ENCODE measurements at places on chromosomes 4 and X. TPM values are rescaled to one million over a fixed set of nuclear protein-coding genes. Genes with fewer than 3 reads are reported as not detected.

DNA sequence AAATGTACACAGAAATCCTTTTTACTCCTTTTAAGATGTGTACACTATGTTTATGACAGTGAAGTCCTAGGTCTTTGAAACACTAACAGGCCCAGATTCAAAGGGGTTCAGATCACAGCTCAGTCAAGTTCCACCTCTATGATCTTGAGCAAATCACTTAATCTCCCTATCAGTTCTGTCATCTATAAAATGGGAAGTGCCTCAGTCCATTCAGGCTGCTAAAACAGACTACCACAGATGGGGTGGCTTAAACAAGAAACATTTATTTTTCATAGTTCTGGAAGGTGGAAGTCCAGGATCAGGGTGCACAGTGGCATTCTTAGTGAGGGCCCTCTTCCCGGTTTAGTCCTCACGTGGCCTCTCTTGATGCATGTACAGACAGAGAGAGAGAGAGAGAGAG lies 117.1 kb downstream of the CORIN start:
- H3K36me3 ChIP-seq: peaks cover 3% of the 10 kb centered on the region
- no peak overlapping the region for H3K27ac ChIP-seq
- no peak overlapping the region for H3K4me3 ChIP-seq
- peaks cover 6% of the 10 kb centered on the region for H3K27me3 ChIP-seq
- DNase-seq: no peak

GRCh38 chr4:83207497-83208101 lies 77.0 kb downstream of the COQ2 start:
- H3K27ac ChIP-seq: peak overlapping the region; percentile 80
- H3K27me3 ChIP-seq: no peaks in the 10 kb centered on the region
- peaks cover 4% of the 10 kb centered on the region for H3K36me3 ChIP-seq
- peaks cover 1% of the 10 kb centered on the region for H3K4me1 ChIP-seq
- peak overlapping the region; percentile 6 for H3K4me3 ChIP-seq

DNA sequence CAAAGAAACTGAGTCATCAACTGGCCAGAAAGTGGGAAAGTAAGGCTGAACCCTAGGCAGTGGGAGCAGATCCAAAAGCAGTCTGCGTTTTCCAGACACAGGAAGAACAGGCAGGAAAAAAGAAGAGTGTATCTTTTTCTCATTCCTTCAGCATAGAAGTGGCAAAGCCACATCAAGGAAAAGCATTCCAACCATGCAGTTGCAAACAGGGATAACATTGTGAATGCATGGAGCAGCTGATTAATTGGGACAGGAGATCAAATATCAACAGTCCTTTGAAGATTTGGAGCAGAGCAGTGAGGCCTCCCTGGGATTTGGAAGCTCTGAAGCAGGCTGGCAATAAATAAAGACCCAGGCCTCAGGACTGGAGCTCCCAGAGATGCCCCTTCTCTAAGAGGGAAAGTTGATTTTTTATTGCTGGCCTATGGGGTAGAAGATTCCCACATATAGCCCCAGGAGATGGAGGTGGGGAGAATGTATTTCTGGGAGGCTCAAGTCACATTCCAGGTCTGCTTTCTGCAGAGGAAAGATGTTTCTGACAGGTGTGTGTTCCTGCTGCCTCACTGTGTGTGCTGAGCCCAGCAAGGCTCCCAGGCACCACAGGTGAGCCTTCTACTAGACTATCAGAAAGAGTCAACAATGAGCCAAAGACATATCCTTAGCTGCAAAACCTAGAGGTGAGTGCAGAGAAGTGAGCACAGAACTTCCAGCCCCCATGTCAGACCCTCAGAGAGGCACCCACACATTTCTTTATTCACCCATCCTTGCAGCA lies 222.5 kb downstream of the RAB28 start:
- DNase-seq: no peak
- H3K4me1 ChIP-seq: peaks cover 30% of the 10 kb centered on the region
- H3K4me3 ChIP-seq: peak overlapping the region; percentile 2
- peaks cover 4% of the 10 kb centered on the region for H3K36me3 ChIP-seq

GRCh38 chr4:163582703-163583102 lies 88.2 kb downstream of the TMA16 start:
- H3K27ac ChIP-seq: no peak overlapping the region
- H3K4me3 ChIP-seq: no peak overlapping the region
- no peaks in the 10 kb centered on the region for H3K36me3 ChIP-seq
- no peaks in the 10 kb centered on the region for H3K27me3 ChIP-seq
- DNase-seq: no peak

DNA sequence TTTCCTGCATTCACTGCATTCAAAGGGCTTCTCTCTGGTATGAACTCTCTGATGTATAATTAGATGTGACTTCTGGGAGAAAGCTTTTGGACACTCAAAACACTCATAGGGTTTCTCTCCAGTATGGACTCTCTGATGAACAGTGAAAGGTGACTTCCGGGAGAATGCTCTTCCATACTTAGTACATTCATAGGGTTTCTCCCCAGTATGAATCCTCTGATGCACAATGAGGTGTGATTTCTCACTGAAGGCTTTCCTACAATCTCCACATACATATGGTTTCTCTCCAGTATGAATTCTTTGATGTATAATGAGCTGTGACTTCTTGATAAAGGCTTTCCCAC lies 12.2 kb downstream of the ZNF630 start:
- no peaks in the 10 kb centered on the region for H3K4me1 ChIP-seq
- no peak overlapping the region for H3K27ac ChIP-seq
- H3K27me3 ChIP-seq: no peaks in the 10 kb centered on the region
- no peak overlapping the region for H3K4me3 ChIP-seq
- DNase-seq: no peak

The ZDHHC15 gene
- 3.7 TPM for total RNA-seq

- no peak overlapping the region for H3K27ac ChIP-seq
- no peaks in the 10 kb centered on the region for H3K36me3 ChIP-seq
- H3K4me1 ChIP-seq: no peaks in the 10 kb centered on the region
- H3K4me3 ChIP-seq: no peak overlapping the region
- no peak for DNase-seq
- H3K27me3 ChIP-seq: no peaks in the 10 kb centered on the region
Observed at GRCh38 chrX:46823481-46823880, 13.4 kb upstream of the RP2 start.

The HPGDS gene
- total RNA-seq: not detected

The NRK gene
- 136 TPM for total RNA-seq

DNA sequence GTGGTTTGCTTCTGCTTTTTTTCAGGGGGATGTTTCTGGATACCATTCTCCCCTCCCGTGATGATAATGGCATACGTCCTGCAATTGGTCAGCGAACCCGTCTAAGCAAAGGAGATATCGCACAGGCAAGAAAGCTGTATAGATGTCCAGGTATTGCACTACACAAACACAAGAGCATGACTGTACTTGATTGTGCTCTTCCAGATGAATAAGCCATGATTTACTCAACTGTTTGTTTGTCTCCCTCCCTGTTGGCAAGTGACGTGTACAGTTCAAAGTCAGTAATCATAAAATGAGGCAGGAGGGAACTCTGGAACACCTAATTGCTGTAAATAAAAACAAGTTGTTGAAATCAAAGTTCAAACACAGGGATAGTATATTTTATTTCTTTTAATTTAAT lies 141.4 kb downstream of the TLL1 start:
- H3K4me3 ChIP-seq: no peak overlapping the region
- no peaks in the 10 kb centered on the region for H3K27me3 ChIP-seq
- no peak overlapping the region for H3K27ac ChIP-seq
- no peak for DNase-seq
- H3K36me3 ChIP-seq: no peaks in the 10 kb centered on the region
- no peaks in the 10 kb centered on the region for H3K4me1 ChIP-seq

The STPG2 gene
- 0.52 TPM for total RNA-seq

DNA sequence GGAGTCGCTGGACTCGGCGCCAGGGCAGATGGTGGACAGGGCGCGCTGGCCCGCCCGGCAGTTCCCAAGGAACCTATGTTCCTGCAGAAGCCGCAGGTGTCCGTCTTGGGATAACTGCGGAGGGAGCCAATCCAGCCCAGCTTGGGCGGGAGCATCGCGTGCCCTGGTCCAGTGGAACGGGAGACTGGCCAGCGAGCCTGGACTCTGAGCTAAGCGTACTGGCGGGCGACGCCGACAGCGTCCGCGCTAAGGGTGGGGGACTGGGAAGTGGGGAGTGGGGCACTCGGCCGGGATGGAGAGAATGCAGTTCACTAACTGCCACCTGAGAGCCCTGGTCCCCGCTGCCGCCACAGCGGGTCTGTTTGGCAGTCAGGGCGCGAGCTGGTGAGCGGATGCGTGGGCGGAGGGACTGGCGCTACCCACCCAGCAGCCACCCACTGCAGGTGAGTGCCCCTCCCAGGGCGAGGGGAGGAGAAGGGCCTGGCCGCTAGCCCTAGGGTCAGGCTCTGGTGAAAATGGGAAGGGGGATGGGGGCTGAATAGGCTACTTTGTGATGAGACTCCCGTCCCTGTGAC lies 1.3 kb upstream of the MAMLD1 start:
- H3K4me3 ChIP-seq: peak overlapping the region; percentile 85
- H3K36me3 ChIP-seq: no peaks in the 10 kb centered on the region
- H3K27me3 ChIP-seq: peaks cover 49% of the 10 kb centered on the region
- peak overlapping the region; percentile 31 for H3K27ac ChIP-seq
- H3K4me1 ChIP-seq: no peaks in the 10 kb centered on the region

The IL13RA2 gene
- total RNA-seq: 2.2 TPM

The SPIN2A gene
- total RNA-seq: 1.1 TPM

GRCh38 chr4:39407584-39407885 lies 805 bp downstream of the KLB start:
- DNase-seq: no peak
- no peak overlapping the region for H3K27ac ChIP-seq
- H3K4me1 ChIP-seq: peaks cover 11% of the 10 kb centered on the region
- no peaks in the 10 kb centered on the region for H3K36me3 ChIP-seq

- no peak overlapping the region for H3K27ac ChIP-seq
- H3K4me3 ChIP-seq: no peak overlapping the region
- H3K36me3 ChIP-seq: no peaks in the 10 kb centered on the region
- DNase-seq: no peak
Observed at GRCh38 chrX:66731398-66731797, 92.5 kb upstream of the EDA2R start.

The PARM1 gene
- total RNA-seq: 17.9 TPM

DNA sequence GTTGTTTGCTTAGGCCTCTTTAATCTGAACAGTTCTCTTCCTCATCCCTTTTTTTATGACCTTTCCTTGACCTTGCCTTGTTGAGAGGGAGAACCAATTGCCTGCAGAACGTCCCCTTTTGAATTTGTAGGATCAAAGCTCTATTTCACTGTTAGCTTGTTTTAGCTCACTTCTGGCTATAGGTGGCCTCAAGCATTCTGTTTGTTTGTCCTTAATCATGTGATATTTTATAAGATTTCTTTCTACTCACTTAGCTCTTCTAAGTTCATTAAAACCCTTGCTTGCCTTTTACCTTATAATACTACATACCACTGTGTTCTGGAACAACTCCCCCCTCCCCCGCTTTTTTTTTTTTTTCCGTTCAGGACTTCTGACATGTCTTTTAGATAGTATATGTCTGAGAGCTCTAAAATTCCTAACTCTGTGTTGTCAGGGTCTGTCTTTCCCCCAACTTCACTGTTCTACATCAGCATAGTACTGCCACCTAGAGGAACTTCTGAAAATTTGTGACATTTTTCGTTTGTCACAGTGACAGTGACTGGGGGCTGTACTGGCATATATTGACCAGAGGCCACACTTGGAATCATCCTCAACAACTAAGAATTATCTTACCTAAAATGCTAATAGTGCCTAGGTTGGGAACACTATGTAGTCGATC lies 128.5 kb downstream of the LARP7 start:
- peak overlapping the region; percentile 14 for H3K27ac ChIP-seq
- H3K4me3 ChIP-seq: peak overlapping the region; percentile 26
- H3K27me3 ChIP-seq: no peaks in the 10 kb centered on the region
- no peak for DNase-seq
- peaks cover 12% of the 10 kb centered on the region for H3K4me1 ChIP-seq

DNA sequence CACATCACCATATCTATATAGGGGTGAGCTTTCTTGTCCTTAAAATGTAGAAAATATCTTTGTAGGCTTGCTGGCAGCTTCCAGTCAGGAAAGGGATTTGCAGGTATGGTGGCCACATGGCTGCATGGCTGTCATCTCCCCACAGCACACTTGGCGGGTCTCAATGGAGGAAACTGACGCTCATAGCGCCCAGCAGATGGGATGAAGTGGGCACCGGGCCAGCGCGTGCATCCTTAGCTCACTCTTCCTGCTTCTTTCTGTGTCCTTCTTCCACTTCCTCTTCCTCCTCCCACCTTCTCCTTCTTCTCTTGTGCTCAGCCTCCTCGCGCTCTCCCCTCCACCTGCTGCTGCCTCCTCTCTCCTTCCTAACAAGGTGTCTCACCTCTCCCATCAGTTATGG lies 156.2 kb upstream of the PSAPL1 start:
- H3K27ac ChIP-seq: no peak overlapping the region
- no peak overlapping the region for H3K4me3 ChIP-seq

DNA sequence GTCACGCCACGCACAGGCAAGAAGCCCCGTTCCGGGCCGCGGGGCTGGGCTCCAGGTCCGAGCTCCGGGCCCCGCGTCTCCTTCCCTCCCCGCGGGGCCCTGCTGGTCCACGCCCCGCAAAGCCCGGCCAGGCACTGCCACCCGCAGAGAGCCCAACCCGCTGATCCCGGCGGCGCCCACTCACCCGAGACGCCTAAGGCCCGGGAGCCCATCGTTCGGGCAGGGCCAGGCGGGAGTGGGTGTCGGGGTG lies 870 bp downstream of the PDZD4 start:
- DNase-seq: no peak
- no peak overlapping the region for H3K27ac ChIP-seq
- peak overlapping the region; percentile 76 for H3K4me3 ChIP-seq
- no peaks in the 10 kb centered on the region for H3K4me1 ChIP-seq

- no peaks in the 10 kb centered on the region for H3K36me3 ChIP-seq
- H3K27me3 ChIP-seq: no peaks in the 10 kb centered on the region
- no peak for DNase-seq
- H3K27ac ChIP-seq: no peak overlapping the region
Observed at GRCh38 chr4:79982601-79983322, 90.3 kb downstream of the ANTXR2 start.

GRCh38 chrX:117969782-117970181 lies 146.8 kb downstream of the KLHL13 start:
- no peak overlapping the region for H3K27ac ChIP-seq
- H3K4me1 ChIP-seq: peaks cover 17% of the 10 kb centered on the region
- no peak overlapping the region for H3K4me3 ChIP-seq
- DNase-seq: no peak
- H3K27me3 ChIP-seq: no peaks in the 10 kb centered on the region
- no peaks in the 10 kb centered on the region for H3K36me3 ChIP-seq
